Stimulated activated CD8-positive, alpha-beta memory T cell treated with anti-CD3 and anti-CD28 coated beads, Interleukin-15, amount 100 ng/mL, for 1 hour (primary cell): ENCODE measurements at places on chromosomes 3 and 15.

- DNase-seq = no peak
Measured at GRCh38 chr15:79756365-79756764, 140.4 kb downstream of the MTHFS start.

GRCh38 chr3:25556447-25556846, 108.3 kb downstream of the TOP2B start:
- DNase-seq = no peak

- no peak for DNase-seq
Measured at GRCh38 chr3:17979252-17979651, 236.8 kb upstream of the TBC1D5 start.

GRCh38 chr3:87621667-87622066, 345.3 kb upstream of the POU1F1 start:
- DNase-seq = no peak

DNA sequence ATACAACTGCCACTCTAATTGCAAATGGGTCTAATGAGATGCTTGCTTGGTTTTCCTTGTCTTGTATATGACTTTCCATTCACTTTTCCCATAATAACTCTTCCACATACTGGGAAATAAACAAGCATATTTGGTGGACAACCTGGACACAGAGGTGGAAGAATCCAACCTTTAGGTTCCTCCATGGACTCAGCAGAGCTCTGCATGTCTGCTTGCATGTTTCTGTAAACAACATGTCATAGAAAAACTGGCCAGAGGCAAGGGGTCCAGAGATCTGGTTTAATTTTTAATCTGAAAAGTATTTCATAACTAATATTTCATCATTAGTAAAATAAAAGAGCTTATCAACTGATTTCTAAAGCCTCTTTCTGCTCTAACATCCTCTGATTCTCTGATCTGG, 30.2 kb downstream of the GOLIM4 start:
- DNase-seq = no peak

DNA sequence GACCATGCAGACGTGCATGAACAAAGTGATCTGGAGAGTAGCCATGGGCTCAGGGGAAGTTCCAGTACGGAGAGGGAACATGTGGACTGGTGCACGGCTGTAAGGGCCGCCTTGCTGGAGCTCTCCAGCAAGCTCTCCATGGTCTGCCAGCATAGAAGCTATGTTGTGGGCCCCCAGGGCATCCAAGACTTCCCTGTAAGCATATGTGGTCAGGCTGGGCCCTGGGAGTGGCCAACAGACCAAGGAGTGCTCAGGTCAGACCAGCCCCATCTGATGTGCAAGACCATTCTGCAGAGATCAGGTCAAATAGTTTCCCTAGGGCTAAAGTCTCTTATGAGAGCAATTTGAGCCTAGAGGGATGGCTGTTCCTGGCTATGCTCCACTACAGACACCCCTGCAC, 110.1 kb upstream of the DAZL start:
- DNase-seq = no peak
